Effector memory CD8-positive, alpha-beta T cell (primary cell): ENCODE measurements at places on chromosomes 12 and 14.

- no peak for DNase-seq
Observed at GRCh38 chr14:104908303-104908702, 16.4 kb upstream of the PLD4 start.

GRCh38 chr14:56944397-56944796 is 134.1 kb upstream of the OTX2 start:
- DNase-seq, result no peak

DNA sequence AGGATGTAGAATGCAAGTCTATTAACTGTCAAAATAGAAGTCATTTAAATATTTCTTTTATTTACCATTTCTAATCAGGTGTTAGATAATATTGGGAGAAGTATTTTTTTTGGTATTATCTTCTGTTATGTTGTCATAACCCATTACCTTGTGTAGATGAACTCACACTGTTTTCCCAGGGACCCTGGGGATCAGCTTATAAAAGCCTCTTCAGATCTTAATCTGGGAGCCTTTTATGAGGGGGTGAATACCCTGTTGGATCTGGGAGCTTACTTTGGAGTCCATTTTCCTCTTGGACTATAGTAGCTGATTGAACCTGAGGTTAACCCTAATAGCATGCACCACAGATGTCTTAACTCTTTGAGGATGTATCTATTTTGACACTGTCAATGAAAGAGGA is 176.3 kb upstream of the ATP2B1 start:
- no peak for DNase-seq

- DNase-seq, result no peak
Observed at GRCh38 chr14:36477266-36477665, 42.8 kb downstream of the NKX2-1 start.

GRCh38 chr12:114684098-114684869 is at the start of gene TBX3:
TSS of gene TBX3 (minus strand) at chr12:114684175. CDS start at chr12:114683200, 975 bp downstream.
- no peak for DNase-seq

GRCh38 chr12:16229676-16230075 is 47.8 kb downstream of the SLC15A5 start:
- no peak for DNase-seq

DNA sequence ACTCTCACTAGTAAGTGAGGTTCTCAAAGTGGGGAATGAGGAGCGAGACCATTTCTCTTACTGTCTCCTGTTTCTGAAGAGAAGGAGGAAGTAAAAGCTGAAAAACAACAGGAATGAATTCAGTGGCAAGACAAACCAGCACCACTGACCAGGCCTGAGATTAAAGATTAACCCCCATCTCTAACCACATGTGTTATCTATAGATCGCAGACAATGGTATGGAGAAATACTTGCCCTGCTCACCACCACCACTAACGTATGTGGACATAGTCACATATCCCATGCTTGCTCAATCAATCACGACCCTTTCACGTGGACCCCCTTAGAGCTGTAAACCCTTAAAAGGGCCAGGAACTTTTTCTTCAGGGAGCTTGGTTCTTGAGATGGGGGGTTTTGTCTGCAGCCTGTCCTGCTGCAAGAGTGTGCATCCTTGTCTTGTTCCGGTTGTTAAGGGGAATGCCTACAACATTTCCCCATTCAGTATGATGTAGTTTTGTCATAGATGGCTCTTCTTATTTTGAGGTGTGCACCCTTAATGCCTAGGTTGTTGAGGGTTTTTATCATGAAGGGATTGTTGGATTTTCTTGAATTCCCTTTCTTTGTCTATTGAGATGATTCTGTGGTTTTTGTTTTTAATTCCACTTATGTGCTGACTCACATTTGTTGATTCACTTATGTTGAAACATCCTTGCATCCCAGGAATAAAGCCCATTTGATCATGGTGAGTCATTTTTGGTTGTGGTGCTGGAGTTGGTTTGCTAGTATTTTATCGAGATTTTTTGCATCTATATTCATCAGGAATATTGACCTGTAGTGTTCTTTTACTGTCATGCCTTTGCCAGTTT is 698.8 kb upstream of the LMO3 start:
- no peak for DNase-seq

GRCh38 chr12:4037747-4038312 is 164.6 kb upstream of the PARP11 start:
- DNase-seq, result no peak

DNA sequence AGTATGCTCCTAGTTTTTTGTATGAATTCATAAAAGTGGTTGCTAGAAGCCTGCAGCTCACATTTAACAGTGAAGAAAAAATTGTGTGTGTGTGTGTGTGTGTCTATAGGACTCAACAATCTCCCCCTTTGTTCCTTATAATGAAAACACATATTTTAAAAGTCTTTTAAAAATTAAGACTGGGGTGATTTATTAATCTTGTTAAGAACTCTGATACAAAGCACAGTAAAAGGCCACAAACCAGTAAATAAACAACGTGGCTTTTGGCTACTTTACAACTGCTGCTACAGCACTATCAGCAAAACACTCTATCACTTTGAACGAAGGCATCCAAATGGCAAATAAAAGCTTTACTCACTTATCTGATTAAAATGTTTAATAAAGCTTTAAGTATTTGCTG is 594 bp upstream of the VCPKMT start:
- DNase-seq, result no peak

DNA sequence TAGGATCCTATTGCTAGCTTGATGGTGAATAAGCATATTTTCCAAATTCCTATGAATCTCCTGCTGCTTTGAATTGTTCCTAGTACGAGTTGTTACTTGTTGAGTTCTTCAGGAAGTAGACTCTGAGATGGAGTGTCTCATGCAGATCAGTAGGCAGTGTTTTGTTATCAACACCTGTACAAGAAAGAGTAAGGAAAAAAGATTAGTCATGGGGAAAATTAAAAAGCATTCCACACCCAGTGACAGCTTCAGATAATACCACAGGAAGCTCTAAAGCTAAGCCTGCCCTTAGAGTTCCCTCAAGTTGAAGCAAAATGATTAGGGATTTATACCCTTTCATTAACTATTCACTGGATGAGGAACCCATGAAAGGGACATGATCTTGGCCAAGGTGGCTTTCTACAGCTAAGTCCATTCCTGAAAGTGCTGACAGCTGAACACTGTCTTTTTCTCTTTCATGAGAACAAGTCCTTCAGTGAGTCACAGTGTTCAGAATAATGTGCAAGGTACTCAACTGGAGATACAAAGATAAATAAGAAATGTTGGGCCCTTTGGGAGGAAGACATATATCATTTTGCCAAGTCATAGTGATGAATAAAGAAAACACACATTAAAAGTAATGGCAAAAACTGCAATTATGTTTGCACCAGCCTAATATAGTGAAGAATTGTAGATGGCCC is 49.1 kb downstream of the CCER1 start:
- DNase-seq, result no peak

DNA sequence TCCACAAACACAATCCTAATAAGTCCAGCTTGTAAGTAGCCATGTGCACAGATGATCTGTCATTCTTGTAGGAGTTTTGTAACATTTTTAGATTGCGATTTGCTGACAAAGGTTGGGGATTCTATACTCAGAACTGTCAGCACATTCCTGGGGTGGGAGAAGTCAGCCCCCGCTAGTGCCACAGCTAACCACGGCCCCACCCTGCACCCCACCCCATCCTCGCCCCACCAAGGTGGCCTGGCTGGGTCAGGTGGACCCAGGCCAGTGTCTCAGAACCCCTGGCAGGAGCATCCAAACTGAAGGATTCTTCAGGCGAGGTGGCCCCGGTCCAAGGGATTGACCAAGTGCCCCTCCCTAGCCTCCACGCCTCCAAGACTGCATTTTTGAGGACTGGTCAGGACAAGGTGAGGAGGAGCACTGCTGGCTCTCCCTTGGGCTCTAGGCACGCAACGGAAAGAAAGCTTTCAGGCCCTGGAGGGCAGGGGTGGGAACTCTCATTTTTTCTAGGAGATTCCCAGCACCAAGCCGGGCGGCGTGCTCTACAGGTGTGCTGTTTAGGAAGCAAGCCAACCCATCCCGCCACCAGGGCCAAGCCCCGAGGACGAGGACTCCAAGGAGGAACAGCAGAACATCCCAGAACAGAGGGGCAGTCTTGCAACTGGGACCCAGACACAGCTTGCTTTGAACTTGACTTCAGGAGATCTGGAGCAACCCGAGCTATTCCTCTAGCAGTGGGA is 172.8 kb downstream of the BCL11B start:
- DNase-seq, result no peak
